ENCODE measurements at places on chromosomes 16 and 17. TPM values are rescaled to one million over a fixed set of nuclear protein-coding genes. Genes with fewer than 3 reads are reported as not detected.

DNA sequence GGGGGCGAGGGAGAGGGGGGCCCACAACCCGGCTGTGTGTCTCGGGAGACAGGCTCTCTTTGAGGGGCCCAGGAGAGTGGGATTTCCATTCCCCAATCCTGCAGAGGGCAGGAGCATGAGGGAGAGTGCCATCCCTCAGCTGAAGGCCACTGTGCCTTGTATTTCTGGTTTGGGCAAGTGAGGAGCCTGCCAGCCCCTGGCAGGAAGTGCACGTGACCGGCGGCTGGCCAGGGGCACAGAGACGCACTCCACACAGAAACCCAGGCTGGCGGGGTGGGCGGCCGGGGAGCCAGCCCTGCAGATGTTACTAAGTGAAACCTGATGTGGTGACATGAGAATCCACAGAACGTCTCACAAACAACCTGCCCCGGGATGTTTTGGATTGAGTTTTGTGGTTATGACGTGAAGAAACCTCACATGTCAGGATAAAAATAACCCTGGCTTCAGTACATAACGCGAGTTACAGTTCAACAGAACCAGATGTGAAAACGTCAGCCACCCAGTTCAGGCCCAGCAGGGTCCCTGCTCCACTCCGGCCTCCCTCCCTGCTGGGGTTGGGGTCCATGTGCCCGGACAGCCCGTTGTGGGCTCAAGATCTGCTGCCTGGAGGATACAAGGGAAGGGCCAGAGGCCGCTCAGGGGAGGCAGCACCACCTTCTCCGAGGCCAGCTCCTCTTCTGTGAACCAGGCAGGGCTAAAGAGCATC lies 51.7 kb upstream of the MTSS2 start:
- DNase-seq = peak; percentile 52

DNA sequence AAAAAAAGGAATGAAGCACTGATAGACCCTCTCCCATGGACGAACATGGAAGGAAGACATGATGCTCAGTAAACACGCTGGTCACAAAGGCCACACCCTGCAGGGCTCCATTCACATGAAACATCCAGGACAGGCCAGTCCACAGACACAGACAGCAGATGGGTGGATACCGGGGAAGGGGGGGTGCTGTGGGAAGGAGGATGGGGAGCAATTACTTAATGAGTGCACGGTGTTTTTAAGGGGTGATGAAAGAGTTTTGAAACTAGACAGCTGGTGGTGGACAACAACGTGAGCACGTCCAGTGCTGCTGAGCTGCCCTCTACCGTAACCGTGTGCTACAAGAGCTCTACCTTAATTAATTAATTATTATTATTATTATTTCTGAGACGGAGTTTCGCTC lies 6.0 kb upstream of the SLC16A3 start:
- DNase-seq = no peak

The CNTROB gene
- 71.1 TPM for polyA plus RNA-seq

- DNase-seq = no peak
These were observed 21.9 kb downstream of the ADORA2B start for GRCh38 chr17:15966879-15967248.

- no peak for DNase-seq
These were observed 26.1 kb downstream of the METTL16 start for GRCh38 chr17:2485543-2485942.

DNA sequence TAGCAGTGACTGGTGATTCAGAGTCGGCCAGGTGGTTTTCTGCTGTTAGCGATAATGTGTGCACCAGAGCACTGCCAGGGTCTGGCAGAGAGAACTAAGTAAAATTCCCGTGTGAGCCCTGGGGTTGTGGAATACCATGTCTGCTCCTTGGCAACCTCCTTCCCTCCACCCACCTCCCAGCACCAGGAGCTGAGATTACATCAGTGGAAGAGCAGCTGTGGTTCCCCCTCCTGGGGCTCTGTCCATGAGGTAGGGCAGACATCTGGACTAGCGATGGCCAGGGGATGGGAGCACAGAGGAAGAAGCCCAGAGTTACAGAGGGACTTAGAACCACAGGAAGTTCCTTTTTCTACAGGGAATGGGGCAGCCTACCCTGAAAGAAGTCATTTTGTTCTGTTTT lies 15.8 kb downstream of the CLEC10A start:
- no peak for DNase-seq

DNA sequence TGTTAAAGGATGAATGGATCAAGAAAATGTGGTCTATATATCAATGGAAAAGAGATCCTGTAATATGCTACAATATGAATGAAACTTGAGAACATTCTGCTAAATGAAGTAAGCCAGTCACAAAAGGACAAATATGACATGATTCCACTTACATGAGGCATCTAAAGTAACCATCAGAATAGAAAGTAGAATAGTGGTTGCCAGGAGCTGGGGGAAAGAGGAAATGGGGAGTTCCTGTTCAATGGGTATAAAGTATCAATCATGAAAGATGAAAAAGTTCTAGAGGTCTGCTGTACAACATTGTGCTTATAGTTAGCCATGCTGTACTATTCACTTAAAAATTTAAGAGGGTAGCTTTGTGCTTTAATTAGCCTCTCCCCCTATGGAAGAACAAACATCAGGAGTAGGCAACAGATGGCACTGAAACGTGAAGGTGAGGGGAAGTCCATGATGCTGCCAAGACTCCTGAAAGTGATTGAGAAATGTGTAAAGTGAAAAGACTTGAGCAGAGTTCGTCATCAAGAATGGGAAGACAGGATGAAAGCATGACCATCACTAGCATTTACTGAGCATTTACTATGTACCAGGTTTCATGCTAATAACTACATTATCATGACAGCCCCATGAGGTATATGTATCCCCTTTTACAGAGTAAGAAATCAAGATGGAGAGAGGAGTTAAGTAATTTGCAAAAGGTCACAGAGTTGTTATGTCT lies 167.2 kb downstream of the CYB561 start:
- DNase-seq = no peak

- DNase-seq = no peak
These were observed 59.0 kb downstream of the ELAC2 start for GRCh38 chr17:12958786-12959185.

DNA sequence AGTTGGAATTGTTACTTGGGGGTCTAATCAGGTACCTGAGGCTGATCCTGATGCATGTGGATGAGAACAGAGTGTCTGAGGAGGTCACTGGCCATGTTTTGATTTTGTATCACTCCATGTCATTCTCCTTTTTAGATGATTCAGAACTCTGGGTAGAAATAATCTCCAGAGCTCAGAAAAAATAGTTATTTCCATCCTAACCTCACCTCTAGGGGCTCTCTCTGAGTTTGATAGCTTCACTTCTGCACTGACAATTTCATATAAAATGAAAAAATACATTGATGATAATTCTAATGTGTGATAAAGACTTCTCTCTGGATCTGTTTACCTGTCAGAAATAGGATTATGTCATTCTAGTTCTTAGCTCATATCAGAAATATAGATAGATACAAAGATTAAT lies 6.2 kb upstream of the KRT12 start:
- no peak for DNase-seq

DNA sequence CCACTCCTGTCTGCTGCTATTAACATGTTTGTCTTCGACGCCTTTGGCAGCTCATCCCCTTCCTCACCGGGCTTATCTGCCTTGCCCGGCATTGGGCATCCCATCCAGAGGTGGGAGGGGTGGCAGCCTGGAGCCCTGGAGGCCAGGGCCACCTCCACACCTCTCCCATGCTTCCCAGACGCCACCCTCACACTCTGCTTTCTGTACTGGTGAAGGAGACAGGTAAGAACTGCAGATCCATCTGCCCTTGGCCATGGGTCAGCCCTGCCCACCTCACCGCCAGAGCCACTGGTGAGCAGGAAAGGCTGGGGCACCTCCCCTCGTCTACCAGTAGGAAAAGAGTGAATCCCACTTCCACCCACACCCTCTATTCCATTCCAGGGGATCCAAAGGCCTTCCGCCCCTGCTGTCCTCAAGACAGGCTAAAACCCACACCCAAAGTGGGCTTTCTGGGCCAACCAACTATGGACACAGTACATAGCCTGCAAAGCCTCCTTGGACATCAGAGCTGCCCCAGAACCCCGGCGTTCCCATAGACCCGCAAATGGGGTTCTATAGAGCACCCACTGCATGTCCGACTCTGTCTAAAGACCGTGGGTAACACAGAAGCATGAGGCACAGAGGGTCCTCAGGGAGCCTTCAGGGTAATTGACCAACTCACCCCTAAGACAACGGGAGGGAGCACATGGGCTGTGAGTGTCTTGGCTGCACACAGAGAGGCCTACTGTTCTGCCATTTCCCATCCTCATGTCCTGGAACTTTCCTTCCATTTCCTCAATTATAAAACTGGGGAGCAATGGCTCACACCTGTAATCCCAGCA lies 23.4 kb upstream of the RBFOX3 start:
- no peak for DNase-seq

- no peak for DNase-seq
These were observed 3.4 kb downstream of the SLC38A10 start for GRCh38 chr17:81291662-81292061.

The MAPK7 gene
- 20.8 TPM for polyA plus RNA-seq

- peak; percentile 55 for DNase-seq
These were observed 165.8 kb upstream of the AXIN2 start for GRCh38 chr17:65727246-65727645.

- no peak for DNase-seq
These were observed 19.1 kb upstream of the RSL1D1 start for GRCh38 chr16:11870399-11870798.

The TBC1D3D gene
- 1.8 TPM for polyA plus RNA-seq

The MYL4 gene
- polyA plus RNA-seq = 3.0 TPM

DNA sequence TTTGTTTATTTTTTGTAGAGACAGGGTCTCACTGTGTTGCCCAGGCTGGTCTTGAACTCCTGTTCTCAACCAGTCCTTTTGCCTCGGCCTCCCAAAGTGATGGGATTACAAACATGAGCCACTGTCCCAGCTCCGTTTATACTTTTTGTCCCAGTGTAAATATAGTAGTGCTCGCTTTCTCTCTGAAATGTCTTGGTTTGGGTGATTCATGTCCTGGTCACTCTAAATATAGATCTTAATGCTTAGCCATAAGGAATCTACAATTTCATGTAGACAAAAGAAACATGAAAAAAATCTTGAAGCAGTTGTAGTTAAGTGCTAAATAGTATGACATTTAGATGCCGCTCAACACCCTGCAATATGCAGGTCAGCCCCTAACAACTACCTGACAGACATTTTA lies 126.9 kb downstream of the KATNIP start:
- no peak for DNase-seq

DNA sequence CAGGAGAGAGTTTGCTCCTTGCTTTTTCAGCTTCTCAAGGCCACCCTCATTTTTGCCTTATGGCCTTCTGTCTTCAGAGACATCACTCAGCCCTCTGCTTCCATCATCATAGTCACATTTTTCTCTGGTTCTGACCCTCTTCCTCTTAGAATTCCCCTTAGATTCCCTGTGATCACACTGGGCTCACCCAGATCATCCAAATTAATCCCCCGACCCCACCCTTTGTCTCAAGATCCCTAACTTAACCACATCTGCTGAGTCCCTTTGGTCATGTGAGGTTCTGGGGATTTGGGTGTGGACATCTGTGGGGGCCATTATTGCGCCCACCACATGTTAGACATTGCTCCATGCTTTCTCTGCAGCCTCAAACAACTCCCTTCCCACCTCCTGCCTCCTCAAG lies 323.4 kb downstream of the CPPED1 start:
- no peak for DNase-seq

DNA sequence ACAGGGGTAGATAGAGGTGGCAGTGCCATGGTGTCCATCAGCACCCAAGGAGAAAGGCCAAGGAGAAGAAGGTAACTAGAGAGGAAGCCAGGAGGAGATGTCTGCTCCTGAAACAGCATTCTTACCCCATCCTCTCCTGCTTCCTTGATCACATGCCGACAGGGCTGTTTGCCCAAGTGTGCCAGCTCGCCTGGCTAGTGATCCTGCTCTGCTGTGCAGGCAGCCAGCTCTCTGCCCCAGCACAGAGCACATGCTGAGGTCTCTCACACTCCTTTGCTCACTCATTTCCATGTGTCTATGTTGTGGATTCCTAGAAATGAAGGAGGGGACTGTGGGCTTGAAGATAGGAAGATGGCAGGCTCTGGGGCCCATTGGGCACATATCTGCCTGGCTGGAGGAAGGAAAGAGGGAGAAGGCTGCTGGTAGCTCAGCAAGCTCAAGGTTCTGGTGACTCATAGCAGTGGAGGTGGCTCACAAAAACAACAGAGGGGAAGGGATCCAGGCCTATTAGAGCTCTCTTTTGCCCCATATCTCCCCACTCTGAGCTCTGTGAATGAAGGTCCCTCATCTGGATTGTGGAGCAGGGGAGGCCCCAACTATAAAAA lies 54.3 kb downstream of the NEUROD2 start:
- DNase-seq = no peak

DNA sequence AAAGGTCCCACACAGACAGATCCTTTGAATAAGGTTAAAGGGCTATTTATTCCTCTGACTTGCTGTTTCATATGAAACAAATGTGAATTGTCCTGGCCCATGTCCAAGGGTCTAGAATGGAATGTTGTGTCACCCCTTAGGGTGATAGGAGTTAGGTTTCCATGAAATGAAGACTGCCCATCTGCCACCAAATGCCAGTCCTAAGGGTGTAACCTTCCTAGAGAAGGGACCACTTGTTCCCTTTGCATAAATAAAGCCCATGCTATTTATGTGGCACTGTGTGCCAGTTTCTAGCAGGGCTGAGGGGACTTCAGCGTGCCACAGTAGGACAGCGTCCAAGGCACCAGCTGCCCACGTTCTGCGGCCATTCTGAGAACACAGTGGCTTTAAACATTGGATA lies 171.3 kb downstream of the ABCA8 start:
- DNase-seq = no peak

- peak; percentile 78 for DNase-seq
These were observed 24.3 kb upstream of the CRISPLD2 start for GRCh38 chr16:84795329-84796053.

GRCh38 chr17:62032480-62032879 lies 32.6 kb downstream of the MED13 start:
- no peak for DNase-seq

DNA sequence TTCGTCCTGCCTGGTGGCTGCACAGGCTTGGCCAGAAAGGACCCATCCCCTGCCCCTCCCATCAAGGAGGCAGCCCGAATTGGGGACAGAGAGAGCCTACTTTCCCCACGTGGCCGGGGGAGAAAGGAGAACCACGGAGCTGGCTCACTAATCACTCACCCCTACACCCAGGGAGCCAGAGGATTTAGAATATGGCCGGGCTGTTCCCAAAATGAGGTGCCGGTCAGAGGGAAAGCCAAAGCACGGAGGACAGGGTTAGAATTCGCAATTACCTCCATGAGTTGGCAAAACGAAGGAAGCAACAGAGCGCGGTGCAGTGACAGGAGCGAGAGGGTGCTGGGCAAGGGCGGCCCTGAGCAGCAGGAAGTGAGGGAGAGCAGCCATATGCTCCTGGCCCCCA lies 33.1 kb downstream of the SHISA6 start:
- no peak for DNase-seq

The CORO6 gene
- 3.4 TPM for polyA plus RNA-seq
